ENCODE measurements at places on chromosomes 12 and 14.

DNA sequence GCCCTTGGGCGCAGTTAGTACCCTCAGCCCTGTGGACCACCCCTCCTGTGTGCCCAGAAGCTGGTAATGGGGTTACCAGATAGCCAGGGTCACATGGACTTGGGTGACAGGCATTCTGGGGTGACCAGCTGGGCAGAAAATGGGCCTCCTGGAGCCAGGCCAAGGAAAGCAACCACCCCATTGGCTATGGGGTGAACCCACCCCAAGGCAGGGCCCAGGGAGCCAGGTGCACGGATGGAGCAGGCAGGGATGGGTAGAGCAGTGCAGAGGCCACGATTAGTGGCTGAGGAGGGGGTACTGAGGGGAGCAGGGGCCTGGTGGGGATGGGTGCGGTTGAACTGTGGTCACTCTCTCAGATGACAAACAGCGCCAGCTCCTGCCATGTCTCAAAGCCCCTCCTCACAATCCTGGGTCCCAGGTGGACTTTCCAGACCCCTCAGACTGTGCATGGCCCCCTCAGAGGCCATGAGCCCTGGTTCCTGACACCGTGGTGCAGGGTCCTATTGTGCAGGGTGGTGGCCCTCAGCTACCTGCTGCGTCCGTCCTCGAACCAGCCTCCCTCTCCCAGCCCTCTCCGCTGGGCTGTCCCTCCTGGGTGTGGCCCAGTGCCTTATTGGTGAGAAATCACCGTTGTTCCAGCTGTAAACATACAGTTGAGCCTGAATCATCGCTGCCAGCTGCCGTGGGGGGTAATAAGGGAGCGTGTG, 23.4 kb upstream of the BEGAIN start:
- peak; percentile 91 for DNase-seq

DNA sequence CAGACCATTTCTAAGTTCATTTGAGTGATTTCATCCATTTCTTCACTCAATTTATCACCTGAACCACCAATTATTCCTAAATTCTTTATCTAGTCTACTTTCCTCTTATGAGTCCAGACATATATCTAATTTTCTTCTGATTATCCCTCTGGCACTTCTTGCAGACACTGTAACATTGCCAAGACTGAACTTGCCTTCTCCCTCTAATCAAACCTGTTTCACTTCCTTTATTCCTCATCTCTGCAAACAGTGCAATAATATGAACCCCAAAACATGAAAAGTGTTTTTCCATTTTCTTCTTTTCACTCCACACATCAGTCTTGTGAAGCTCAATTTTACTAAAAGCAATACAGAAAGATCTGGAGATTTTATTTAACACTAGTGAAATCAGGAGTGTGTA, 37.8 kb upstream of the PTPRQ start:
- DNase-seq, result no peak

DNA sequence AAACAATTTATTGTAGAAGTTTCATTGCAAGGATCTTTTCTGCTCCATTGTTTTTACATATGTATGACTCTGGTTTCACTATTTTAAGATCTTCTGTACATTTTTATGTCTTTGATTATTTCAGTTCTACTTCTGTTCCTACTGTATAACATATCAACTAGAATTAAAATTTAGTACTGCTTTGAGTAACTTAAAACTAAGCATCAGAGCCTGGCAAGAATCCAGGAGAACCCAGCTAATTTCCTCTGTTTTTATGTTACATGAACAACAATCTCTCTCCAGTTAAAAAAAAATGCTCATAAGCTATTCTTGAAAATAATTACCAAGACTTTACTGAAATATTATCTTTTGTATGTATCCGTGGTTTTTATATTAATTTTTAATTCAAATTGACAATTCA, 370.7 kb downstream of the TMTC2 start:
- no peak for DNase-seq

DNA sequence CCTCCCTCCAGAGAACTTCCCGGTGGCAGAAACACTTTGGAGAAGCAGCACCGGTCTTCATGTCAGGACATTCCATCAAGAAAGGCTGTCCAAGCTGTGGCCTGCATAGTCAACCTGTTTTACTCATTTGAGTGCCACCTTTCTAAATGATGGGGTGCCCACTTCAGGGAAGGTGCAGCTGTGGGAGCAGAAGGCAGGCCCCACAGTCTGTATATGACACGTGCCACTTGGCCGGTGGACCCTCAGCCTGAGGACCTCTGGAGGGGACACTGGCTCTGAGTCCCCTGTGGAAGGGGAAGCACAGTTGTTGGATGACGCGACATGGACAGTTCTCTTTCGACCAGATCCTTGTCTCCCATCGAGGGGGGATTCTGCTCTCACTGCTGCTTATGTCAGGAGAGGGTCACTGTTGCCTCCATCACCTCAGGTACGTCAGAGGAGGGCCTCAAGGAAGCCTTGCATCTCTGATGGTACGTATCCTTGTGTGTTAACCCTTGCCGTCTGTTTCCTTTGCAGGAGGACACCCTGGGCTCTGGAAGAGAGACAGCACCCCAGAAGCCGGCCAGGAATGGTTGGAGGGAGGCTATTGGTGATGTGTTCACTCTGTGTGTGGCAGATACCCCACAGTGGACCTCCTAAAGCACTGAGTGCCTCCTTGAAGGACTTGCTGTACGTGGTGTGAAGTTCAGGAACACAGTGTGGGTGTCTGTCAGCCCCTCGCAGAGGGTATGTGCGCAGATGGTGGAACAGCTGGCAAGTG, 132.1 kb upstream of the RTL1 start:
- no peak for DNase-seq

- DNase-seq, result no peak
These were observed 330.9 kb downstream of the TMEM121 start for GRCh38 chr14:105857220-105857825.

GRCh38 chr14:31927348-31927832, 149.7 kb upstream of the ARHGAP5 start:
- DNase-seq, result peak; percentile 92

- DNase-seq, result no peak
These were observed 26.7 kb downstream of the CRY1 start for GRCh38 chr12:107066691-107067090.

- DNase-seq, result no peak
These were observed 1.2 kb downstream of the CDKN1B start for GRCh38 chr12:12718381-12718759.

DNA sequence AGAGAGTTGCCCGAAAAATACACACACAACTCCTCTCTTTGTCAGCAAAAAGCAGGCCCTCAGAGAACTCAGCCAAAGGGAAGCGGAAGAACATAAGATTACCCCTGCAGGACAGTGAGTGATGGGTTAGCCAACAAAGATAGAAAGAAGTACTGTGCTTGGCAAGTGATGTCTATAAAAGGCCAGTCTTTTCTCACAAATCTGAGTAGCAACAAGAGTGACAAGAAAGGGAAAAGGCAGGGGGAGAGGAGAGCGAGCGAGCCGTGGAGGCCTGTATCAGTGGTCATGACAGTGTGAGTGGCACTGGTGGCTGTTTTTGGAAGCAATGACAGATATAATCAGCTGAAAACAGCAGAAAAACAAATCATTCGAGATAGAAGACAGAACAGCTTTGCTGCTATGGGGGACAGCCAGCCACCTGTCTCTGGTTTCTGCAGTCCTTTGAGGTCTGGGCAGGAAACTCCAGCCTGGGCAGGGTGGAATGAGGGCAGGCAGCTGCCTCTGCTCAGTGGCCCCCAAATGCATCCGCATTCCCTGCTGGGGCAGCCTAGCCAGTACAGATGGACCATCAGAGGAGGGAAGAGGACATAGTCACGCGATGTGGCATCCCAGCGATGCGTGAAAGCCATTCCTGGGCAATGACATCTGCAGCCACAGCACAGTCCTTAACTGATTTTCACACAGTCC, 74.7 kb downstream of the TRIM9 start:
- peak; percentile 59 for DNase-seq

DNA sequence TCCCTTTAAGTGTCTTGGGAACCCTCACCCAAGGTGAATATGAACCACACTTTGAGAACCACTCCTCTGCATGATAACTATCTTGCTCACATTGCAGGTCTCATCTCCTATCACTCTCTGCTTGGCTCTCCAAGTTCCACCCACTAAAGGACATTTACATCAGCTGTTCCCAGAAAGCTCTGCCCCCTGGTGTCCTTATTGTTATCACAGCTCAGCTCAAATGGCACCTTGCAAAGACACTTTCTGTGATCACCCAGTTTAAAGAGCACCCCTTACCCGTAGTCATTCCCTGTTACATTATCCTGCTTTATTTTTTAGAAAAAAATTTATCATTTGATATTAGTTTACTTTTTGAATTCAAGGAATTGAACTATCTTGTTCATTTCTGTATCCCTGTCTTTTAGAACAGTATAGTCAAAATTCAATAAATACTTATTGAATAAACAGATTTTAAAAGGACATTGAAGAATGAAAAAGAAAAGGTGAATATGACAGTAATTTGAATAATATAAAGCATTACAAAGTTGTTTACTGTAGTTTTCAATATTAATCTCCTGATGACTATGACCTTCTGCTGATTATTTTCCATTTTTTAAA, 20.5 kb upstream of the GUCY2C start:
- peak; percentile 21 for DNase-seq

DNA sequence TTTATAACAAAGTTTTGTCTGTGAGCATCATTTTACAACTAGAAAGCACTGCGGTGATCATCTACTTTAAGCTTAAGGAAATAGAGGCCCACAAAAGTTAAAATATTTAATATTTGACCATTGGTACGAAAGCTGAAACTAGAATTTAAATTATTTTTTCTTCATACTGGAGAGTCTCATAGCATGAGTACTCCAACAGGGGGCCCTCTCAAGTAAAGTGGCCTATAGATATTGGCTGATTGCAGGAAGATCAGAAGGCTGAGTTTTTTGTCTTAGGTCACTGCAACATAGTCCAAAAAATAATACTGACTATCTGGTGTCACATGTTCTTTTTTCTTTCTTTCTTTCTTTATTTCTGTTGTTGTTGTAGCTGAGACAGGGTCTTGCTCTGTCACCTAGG, 75.3 kb upstream of the ZDHHC17 start:
- no peak for DNase-seq

GRCh38 chr12:49644620-49644994, 21.2 kb downstream of the PRPF40B start:
- peak; percentile 80 for DNase-seq

- DNase-seq, result peak; percentile 45
These were observed 60.9 kb upstream of the FBRSL1 start for GRCh38 chr12:132428936-132429601.

DNA sequence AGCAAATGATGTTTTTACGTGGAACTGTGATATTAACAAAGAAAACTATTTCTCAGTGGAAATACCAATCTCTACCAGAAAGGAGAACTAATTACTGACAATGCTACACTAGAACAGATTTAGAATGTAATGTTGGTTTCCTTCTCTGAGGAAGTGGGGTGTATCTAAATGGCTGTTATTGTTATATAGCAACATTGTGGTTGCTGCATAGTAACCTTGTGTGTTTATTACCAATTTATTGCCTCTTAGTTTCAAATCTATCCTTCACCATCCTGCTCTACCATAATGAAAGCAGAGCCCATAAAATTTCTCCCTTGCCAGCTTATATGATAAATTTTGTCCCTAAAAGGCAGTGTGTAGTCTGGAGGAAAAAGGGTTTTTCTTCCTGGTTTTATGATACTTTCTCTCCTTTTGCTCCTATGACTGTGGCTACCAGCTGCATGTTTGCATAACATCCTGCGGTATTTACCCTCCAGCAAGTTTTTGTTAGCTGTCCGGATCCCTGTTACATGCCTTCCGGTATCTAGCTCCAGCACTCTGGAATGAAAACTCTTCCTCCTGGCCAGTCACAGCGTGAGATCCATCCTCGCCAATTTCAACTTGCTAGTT, 5.7 kb upstream of the KLRK1 start:
- DNase-seq, result peak; percentile 69

GRCh38 chr14:103849151-103849886, 1.9 kb upstream of the PPP1R13B start:
- DNase-seq, result no peak

DNA sequence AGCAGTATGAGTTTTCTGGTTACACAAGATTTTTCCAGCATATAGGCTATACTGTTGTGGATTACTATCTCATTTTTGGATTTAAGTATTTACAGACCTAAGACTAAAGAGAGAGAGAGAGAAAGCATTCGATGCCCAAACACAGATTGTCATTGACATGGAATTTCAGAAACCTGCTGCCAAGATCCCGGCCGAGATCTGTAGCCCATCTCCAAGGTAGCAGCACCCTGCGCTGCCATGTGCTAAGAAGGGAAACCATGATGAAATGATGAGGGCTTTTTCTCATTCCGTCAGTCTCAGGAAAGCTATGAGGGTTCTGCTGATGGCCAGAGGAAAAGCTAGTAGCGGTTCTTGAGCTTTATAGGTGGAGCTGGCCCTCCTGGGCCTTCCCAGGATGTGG, 135.6 kb upstream of the EVL start:
- no peak for DNase-seq

DNA sequence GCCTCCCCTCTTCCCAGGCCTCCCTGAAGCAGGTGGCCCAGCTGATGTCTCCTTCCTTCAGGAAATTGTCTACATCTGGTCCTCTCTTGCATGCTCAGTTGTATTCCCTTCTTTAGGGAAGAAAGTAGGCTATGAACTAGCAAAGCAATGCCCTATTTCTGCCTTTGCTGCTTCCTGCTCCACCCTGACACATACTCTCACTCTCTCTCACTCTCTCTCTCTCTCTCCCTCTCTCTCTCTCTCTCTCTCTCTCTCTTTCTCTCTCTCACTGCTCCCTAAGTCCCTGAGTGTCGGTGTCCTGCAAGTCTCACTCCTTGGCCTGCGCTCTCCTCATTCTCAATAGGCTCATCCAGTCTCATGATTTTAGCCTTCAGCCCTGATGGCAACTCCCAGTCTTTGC, 19.4 kb upstream of the PARP11 start:
- DNase-seq, result no peak

GRCh38 chr12:51721282-51721940, 127.1 kb downstream of the FIGNL2 start:
- no peak for DNase-seq

DNA sequence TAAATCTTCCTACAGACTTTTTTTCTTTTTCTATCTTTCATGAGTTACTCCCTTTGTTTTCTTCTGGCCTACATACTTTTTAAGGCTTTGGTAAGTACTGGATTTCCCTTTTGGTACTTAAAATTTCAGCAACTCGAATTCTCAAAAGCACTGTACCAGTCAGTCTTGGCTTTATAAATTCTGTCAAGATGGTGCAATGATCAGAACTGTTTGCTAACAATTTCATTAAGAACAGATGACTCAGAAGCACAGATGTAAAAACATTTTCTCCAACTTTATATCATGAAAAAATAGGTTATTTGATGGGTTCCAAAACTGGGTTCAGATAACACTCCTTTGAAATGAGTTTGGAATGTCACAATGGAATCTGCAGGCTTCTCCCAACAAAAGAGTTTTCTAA, 1961.8 kb upstream of the FLRT2 start:
- DNase-seq, result no peak

GRCh38 chr14:46250113-46250703, 401.4 kb downstream of the RPL10L start:
- no peak for DNase-seq
